ENCODE measurements at places on chromosomes 2 and 18.

DNA sequence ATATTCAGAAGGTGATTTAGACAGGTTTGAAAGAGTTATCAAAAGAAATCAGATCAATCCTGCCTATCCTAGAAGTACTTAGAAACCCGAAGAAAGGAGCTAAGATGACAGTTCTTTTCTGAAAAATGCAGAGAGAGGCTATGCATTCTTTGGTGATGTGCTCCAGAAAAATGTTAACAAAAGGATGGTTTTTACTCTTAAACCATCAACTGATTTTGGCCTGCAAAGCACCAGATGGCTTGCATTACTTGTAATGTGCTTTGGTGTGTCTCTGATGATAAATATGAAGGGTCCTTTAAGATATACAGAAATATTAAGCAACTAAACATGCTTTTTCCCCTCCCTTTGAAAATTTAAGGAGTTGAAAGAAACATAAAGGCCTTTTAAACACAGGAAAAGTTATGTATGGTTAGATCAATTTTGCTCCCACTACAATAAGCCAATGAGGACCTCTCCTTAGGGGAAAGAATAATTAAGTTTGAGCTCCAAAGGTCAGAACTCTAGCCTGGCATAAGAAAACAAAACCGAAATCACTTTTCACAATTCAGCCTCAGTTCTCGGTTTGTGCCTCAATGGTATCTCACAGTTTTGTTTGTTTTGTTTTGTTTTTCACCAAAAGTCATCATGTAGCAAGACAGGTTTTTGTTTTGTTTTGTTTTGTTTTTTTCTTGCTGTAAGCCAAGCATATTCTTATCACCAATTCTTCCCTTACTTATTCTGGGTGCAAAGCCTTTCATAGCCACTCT is 302.4 kb upstream of the NT5C1B start:
- no peak for DNase-seq

GRCh38 chr2:36672199-36672598 is 24.3 kb upstream of the VIT start:
- no peak for DNase-seq

DNA sequence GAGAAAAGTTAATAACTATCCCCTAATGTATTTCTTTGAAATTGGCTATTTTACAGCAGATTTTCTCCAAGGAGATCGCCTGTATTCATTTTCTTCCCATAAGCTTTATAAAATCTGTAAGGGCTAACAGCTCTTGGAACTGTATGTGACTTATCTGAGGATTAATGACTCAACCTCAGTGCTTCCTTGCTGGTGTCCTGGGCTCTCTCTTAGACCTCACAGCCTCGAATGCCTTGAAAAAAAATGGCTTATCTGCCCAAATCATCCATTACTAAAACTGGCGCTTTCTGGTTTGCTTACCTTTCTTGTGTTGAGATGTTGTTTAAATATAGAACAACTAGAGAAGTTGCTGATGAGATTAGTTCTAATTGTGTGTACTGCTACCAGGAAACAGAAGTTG is 713.6 kb downstream of the SLC4A3 start:
- DNase-seq, result no peak

- DNase-seq, result no peak
Measured at GRCh38 chr18:51020536-51020935, 9.5 kb upstream of the SMAD4 start.

GRCh38 chr2:20661421-20662307 is 5.3 kb upstream of the GDF7 start:
- peak; percentile 44 for DNase-seq

DNA sequence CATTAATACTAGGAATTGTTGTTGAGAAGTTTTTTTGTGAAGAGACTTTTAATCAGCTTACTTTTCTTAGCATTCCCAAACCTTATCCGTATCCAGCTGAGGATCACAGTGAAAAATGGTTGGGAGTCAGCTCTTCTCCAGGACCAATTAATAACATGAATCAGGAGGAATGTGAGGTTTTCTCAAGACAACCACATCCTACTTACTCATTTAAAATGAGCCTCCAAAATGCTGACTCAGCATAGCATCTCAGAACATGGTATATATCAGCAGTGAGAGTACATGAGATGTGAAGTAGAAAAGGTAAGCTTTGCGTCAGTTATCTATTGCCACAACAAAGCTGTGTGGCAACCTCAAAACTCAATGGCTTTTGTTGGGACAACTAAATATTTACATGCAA is 140.3 kb downstream of the NRP2 start:
- DNase-seq, result no peak

DNA sequence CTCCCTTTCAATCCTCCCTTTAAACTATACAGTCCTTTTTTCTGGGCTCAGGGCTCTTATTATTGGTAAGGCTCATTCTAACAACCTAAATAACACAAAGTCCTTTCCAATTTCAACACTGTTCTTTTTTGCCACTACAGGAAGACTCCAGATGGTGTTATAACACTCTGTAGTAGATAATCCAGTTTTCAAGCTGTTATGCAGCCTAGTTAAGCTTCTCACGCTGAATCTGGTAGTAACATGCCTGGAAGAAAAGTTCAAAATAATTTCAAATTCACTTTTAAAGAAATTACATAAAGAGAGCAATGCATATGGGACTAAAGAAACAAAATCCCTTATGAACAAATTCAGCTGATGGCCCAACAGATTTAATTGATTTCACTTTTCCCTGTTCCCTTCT is 3.2 kb upstream of the MPP4 start:
- no peak for DNase-seq

DNA sequence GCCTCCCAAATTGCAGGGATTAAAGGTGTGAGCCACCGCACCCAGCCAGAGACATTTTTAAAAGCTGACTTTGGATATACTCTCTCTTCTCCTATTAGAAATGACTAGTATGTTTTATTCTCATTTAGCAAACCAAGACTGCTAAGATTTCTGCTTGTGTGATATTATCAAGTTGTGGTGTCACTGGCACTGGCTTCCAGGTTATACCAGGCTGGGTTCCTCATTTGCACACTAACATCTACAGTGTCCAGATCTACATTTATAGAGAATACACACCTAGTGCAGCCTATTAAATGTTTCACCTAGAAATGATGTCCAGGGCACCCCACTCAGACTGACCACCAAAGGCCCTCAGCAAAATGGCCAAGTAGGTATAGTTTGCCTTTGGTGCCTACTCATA is 265.3 kb upstream of the STON1 start:
- no peak for DNase-seq

GRCh38 chr2:173252581-173252980 is 102.1 kb upstream of the CDCA7 start:
- DNase-seq, result no peak

DNA sequence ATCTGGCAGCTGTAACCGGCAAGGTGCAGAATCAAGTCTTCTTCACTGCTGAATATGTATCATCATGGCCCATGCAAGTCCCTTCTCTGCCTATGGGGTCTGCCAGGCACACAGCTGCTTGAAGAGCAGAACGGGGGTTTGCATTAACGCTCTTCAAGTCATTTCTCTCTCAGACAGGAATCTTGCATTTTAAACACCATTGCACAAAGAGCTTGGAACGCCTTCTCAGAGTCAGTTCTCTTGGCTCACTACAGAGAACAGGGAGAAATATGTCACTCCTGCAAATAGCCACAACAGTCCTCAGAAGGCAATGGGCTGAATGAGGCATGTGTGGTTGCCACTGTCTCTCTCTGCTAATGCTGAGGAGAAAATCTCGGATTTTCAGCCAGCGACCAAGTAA is 2173.5 kb upstream of the PIK3C3 start:
- no peak for DNase-seq

- no peak for DNase-seq
Measured at GRCh38 chr2:160278101-160278878, 78.2 kb upstream of the ITGB6 start.

- DNase-seq, result peak; percentile 2
Measured at GRCh38 chr2:158015428-158016076, 86.1 kb upstream of the UPP2 start.

- no peak for DNase-seq
Measured at GRCh38 chr2:161954103-161954502, 119.9 kb downstream of the DPP4 start.

GRCh38 chr2:52113338-52113737 is 1081.4 kb upstream of the NRXN1 start:
- no peak for DNase-seq

- no peak for DNase-seq
Measured at GRCh38 chr2:28748176-28748575, 3.5 kb upstream of the PPP1CB start.

- DNase-seq, result no peak
Measured at GRCh38 chr18:59488899-59489298, 129.8 kb upstream of the LMAN1 start.

GRCh38 chr18:45670281-45670962 is 53.6 kb upstream of the SLC14A1 start:
- peak; percentile 33 for DNase-seq

DNA sequence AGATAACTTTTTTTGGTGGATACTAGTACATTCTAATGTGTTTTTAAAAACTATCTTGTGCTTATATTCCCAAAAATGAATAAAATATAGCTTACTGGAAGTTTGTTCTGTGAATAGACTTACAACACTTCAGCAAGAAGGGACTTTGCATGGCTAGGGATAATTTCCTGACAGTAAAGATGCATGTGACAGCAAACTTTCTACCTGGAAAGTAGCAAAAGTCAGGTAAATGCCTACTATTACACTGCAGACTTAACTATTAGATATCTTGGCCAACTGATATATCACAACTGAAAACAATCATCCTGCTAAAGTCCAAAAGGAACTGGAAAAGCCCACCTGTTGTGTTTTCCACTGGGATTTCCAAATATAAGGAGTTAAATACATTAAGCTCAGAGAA is 1753.5 kb upstream of the CELF4 start:
- DNase-seq, result no peak

GRCh38 chr2:71336384-71336783 is 4.8 kb downstream of the ZNF638 start:
- DNase-seq, result no peak

- no peak for DNase-seq
Measured at GRCh38 chr2:134623796-134624195, 95.0 kb downstream of the TMEM163 start.

- no peak for DNase-seq
Measured at GRCh38 chr2:237870126-237870525, 10.7 kb downstream of the RAMP1 start.

DNA sequence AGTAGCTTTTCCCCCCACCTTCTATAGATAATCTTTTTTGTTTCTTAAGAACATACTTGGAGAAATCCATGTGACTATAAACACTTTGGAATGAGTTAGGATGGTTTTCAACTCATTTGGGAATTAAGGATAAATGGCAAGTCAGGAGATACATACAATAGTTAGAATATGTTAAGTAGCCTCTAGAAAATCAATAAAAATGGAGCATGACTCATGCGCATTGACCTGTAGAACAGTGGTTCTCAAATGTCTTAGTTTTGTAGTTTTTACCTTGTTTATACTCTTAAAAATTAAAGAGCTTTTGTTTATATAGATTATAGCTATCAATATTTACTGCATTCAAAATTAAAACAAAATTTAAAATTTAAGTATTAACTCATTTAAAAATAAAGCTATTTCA is 24.7 kb downstream of the NUP35 start:
- no peak for DNase-seq

GRCh38 chr2:122471753-122472152 is 716.3 kb downstream of the TSN start:
- DNase-seq, result no peak

DNA sequence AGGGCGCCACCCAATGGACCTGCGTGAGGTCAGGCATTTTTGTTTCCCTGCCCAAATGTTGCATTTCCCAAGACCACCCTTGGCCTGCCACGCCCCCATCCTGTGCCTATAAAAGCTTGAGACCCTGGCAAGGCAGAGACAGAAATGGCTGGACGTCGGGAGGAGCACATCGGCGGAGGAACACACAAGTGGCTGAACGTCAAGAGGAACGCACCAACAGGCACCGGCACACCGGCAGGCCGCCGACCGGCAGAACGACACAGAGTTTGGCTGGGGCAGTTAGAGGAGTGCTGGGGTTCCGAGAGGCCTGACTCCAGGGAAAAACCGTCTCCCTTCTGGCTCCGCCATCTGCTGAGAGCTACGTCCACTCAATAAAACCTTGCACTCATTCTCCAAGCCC is 35.9 kb downstream of the DCDC2C start:
- no peak for DNase-seq

DNA sequence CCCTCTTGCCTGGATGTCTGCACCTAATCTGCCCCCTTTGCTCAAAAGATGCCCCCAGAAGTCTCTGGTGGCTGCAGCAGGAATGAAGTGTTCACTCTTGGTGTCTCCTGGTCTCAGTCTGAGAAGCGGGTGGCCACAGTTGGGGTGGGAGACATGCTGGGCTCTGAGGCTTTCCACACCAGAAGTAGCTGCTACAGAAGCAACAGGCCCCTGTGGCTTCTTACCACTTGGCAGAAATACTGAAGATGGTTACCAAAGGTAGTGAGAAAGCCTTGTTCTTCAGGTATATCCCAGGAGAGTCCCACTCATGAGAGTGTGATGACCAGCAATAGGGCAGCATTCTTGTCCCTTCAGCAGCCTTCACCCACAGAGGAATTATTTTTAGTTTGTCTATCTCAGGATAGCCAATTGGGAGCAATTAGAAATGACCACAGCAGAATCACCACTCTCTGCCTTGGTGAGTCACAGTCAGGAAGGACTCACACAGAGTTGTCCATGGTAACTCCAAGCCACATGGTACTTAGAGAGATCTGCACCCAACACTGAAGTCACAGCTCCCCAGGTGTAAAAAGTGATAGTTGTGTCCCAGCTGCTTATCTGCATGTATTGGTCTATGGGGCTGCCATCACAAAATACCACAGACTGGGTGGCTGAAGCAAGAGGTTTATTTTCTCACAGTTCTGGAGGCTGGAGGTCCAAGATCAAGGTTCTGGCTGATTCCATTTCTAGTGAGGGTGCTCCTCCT is 169.8 kb upstream of the ID2 start:
- DNase-seq, result no peak

- DNase-seq, result no peak
Measured at GRCh38 chr2:219461047-219461514, 26.4 kb downstream of the SPEG start.

DNA sequence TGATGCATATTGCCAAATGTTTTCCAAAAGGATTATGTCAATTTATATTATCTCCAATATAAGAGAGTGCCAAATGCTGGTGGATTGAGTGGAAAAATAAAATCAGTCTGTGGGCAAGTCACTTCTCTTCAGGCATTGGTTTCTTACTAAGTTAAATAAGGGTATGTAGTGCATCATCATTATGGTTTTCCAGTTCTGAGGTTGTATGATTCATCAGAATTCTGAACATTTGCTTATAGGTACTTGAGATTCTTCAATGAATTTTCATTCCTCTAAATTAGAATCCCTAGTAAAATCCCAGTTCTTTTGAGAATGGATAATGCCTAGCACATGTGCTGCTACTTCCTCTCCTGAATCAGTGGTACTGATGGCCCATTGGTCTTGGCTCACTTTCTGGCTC is 188.9 kb upstream of the OSR1 start:
- no peak for DNase-seq

DNA sequence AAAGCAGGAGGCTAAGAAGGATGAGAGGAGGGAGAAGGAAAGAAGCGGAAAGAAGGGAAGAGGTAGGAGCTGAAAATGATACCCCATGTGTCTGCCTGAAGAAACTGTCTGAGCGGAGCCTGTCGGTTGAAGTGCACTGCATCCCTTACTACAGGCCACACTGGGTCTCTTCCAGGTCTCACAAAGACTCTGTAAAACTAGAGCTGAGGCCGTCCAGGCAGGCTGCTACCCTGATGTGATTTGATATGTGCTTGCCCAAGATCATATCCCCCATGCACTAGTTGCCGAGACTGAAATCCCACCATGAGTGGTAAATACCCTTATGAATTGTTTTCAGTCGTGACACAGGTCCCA is 134.4 kb downstream of the MAIP1 start:
- DNase-seq, result no peak

All from effector memory CD4-positive, alpha-beta T cell (primary cell).